ENCODE measurements at places on chromosomes 16 and 17.

- no peak for DNase-seq
These were observed 285.4 kb upstream of the PMFBP1 start for GRCh38 chr16:72457243-72457940.

DNA sequence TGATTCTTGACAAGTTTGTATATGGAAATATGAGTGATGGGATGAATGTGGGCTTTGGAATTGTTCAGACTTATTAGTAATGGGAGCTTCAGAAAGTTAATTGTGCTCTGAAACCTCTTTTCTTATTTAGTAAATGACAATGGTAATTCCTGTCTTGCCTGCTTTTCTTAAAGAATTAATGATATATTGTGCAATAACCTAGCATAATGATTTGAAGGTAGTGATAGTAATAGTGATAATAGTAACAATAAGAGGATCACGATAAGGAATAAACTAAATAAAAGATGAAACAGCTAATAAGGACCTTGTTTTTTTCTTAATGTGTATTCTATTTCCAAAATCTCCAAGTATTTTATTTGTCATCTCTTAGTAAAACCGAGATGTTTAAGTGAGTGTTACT, 245.0 kb upstream of the CPHXL start:
- no peak for DNase-seq

GRCh38 chr17:4375039-4375748, 8.7 kb upstream of the UBE2G1 start:
- DNase-seq, result no peak

DNA sequence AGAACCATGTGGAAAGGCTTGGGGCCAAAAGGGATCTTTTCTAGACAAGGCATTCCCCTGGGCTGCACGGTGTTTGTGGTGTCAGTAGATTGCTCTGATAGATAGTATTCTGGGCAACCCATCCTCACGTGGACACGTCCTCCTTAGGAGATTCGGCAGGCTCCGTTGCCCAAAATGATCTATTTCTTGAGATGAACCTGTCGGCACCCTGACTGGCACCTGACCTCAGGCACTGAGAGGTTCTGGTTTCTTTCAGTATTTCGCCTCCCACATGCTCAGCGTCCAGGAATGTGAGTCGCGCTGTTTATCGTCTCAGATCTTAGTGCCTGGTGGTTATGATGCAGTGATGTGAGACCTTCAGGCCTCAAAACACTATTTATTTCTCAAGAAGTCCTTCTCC, 89.7 kb downstream of the MARCHF10 start:
- DNase-seq, result no peak

DNA sequence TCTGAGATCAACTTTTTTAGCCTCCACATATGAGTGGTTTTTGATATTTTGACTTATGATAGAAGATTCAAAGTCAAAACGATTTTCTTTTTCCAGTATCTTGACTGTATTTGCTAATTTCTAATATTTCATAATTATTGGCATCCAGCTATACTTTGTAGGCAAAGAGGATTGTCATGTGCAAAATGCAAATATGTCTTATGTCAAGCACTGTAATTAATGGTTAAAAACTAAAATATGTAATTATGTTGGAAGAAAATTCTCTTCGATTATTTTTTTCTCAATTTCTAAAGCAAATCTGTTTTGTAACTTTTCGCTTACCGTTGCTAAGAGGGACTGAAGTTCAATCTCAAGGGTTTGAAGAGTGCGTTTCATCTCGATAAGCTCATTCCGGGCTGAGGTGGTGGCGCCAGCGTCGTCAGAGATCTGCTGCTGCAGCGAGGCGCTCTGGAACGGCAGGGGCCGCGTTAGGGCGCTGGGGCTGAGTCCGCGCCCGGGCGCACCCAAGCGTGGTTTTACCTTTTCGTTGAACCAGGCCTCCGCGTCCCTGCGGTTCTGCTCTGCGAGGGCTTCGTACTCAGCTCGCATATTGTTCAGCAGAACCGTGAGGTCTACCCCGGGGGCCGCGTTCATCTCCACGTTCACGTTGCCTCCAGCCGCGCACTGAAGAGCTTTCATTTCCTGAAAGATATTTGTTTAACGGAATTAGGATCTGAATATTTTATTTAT, 3.0 kb downstream of the KRT27 start:
- no peak for DNase-seq

DNA sequence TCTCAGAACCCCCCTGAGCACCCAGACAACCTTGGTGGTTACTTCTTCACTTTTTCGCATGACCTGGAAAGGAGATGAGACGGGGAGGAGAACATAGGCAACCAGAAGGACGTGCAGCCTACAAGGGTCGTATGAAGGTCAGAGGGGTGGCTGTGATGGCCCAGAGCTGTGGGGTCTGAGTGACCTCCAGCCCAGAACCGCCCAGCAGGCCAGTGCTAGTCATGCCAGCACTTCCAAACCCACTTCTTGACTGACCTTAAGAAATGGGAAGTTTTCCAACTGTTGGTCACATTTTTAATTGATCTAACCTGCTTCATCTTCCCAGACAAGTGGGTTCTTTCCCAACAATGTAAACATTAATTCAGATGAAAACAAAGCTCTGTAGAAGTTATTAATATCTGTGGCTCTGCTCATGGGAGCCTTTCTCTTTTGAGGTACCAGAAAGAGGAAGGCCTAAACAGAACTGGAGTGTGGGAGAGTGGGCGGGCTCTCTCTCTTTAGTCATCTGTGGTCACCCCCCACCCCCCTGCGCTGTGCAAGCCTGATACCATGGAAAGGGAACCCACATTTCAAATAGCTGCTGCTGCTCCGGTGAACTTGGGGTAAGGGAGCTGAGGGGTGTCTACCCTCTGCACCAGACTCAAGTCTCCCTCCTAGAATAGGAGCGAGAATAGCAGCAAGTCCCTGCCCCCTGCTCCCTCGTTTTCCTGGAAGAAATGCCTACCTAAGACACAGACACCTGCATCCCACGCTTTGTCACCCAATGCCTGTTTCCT, 101.6 kb downstream of the RAB11FIP4 start:
- peak; percentile 90 for DNase-seq

DNA sequence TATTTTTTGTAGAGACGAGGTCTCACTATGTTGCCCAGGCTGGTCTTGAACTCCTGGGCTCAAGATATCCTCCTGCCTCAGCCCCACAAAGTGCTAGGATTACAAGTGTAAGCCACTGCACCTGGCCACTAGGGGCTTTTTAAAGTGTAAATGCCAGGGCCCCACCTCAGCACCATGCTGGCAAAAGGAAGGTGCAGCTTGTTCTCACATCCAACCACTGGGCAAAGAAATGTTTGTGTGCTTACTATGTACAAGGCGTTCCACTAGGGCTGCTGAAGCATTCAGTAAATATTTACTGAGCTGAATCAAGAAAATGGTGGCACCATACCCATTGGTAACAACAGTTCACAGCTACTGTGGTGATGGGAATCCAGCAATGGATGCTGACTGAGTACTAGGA, 22.6 kb downstream of the COG1 start:
- DNase-seq, result no peak

DNA sequence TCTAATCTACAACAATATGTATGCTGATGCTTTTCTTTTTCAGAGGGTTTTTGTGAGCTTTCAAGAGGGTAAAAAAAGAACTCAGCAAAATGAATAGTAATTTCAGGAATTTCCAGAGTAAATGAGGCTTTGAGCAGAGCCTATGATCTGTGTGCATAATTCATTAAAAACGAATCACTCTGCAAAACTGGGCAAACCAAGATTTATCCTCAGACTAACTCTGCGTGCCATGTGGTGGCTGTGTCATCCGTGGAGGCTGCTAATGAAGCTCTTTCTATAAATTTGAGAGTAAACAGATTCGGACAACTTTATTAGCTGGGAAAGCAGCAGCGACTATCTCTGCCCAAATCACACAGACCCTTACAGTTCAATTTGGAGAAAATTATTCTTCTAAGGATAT, 83.8 kb downstream of the FOXL1 start:
- no peak for DNase-seq

DNA sequence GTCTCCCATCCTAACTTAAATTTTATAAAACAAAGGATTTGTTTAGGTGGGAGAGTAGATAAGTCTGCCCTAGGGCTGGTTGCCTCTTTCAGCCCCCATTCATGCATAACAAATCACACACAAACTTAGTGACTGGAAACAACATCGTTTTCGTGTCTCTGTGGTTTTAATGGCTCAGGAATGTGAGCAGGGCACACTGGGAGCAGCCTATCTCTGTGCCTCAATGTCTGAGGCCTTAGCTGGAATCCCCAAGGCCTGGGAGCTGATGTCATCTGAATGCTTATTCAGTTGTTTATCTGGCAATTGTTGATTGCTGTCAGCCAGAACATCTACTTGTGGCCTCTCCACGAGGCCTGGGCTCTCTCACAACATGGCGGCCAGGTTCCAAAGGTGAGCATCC, 101.9 kb upstream of the HSBP1 start:
- no peak for DNase-seq

DNA sequence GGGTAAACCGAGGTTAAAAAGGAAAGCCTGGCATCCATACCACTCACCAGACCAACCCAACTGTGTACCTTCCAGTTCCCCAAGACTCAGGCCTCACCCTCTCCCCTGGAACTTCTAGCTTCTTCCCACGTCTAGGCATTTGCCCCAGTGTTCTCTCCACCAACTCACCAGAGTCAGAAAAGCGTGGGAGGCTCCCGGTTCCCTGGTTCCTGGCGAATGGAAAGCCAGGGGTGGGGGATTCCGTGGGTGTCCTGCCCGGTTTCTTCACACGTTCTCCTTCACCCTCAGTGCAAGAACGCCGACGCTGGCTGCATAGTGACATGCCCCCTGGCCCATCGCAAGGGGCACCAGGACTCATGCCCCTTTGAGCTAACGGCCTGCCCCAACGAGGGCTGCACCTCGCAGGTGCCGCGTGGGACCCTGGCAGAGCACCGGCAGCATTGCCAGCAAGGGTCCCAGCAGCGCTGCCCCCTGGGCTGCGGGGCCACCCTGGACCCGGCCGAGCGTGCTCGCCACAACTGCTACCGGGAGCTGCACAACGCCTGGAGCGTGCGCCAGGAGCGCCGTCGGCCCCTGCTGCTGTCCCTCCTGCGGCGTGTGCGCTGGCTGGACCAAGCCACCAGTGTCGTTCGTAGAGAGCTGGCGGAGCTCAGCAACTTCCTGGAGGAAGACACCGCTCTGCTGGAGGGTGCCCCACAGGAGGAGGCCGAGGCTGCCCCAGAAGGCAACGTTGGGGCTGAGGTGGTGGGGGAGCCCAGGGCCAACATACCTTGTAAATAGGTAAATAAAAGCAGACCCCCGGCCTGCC, 1.7 kb downstream of the RNF151 start:
- no peak for DNase-seq

GRCh38 chr16:56960681-56961281, 969 bp upstream of the CETP start:
- DNase-seq, result peak; percentile 60

DNA sequence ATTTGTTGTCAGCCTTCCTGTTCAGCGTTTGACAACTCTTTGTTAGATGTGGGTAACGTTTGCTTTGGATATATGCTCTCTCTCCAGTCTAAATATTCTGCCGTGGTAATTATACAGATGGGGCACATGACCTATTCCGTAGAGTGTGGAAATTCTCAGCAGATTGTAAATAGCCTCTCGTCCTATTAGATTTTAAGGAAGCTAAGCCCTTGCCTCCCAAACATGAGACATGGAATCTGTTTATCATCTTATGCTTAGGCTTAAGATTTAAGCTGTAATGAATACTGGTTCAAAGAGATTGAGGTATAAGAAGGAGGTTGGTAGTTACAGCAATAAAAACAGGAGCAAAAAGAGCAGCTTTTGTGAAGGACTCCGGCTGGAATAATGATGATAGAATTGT, 87.4 kb downstream of the RBFOX1 start:
- DNase-seq, result no peak

DNA sequence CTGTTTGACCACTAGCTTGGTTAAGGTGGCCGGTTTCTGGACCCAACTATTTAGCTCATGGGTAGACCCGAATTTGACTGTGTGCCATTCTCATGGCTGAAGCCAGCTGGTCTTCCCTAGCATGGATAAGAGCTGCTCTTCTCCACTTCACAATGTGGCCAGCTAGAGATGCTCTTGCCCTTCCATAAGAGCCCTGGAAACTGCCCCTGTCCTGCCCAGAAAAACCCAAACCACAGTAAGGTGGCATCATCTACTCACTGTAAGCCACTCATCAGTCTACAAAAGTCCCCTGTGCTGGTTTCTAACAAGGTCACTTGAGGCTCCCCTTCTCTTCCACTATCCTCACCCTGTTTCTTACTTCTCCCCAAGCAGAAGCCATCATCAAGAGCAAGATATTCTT, 165.1 kb downstream of the HS3ST2 start:
- DNase-seq, result no peak

GRCh38 chr17:45279898-45280297, 18.0 kb upstream of the SPATA32 start:
- DNase-seq, result no peak

DNA sequence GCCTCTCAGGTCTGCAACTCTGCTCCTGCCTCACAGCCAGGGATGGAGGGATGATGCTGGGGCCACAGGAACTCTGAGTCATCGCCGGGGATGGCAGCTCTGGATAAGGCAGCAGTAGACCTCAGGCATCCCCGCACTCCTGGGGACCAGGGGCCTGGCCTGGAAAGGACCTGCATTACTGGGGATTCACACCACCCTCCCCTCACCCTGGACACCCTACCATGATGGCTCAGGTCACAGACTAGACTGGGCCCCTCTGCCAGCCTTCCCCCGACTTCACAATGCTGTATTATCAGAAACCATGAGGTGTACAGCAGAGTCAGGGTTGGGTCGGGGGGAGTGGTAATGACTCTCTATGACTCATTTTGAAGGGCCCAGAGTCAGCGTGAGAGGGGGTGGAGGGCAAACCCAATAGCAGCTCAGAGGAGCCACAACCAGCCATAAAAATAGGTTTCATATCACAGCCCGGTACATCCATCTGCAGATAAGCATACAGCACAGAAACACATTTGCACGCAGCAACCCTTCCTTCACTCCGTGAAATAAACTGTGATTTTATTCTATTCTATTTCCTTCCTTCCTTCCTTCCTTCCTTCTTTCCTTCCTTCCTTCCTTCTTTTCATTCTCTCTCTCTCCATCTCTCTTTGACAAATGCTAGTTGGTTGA, 28.8 kb downstream of the DYNLRB2 start:
- DNase-seq, result no peak

GRCh38 chr17:83121921-83122820, 42.8 kb downstream of the METRNL start:
- DNase-seq, result peak; percentile 68

All from spleen (tissue), 13 donors.